Activated CD4-positive, alpha-beta T cell treated with anti-CD3 and anti-CD28 coated beads, Interleukin-2, amount 50 U/mL, for 48 hours (primary cell): ENCODE measurements at places on chromosomes 3 and 15.

- DNase-seq, result no peak
Measured at GRCh38 chr3:101976473-101976872, 127.2 kb downstream of the NFKBIZ start.

- no peak for DNase-seq
Measured at GRCh38 chr15:56454836-56455235, 10.1 kb downstream of the MNS1 start.

DNA sequence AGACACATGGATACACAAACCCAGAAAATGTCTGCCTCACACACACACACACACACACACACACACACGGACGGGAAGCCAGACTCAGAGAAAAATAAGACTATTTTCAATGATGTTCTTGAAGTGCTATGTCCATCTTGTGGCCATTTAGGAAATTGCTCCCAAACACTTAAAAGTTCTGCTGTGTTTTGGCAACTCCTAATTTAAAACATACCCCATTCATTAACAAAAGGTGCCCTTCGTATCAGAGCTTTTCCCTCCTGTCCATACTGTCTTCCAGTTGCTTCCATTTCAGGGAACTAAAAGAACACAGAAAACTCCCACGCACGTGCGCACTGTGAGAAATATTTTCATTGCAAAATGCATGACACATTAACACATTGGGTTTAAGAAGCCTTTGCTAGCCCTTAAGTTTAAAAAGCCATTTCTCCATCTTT is 44.6 kb downstream of the SLC12A1 start:
- DNase-seq, result peak; percentile 2

DNA sequence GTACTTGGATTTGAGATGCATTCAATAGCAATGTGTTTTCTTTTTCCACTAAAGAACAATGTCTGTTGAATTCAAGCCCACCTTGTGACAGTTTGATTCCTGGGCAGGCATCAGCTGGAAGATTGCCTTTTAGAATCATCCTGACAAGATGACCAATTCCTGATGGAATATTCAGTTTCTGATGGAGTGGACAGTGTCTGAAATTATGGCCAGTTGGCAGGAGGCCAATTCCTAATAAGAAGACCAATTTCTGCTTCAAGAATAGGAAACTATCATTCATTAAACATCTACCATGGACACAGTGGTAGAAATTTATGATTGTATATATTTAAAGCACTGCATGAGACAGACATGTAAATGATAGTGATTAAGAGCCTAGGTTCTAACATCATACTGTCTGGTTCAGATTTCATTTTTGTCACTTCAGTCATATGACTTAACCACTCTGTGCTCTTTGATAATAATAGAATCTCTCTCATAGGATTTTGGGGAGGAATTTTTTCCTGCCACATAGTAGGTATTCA is 133.6 kb downstream of the CLSTN2 start:
- no peak for DNase-seq

- no peak for DNase-seq
Measured at GRCh38 chr3:172152874-172153273, 113.5 kb downstream of the FNDC3B start.

- no peak for DNase-seq
Measured at GRCh38 chr3:45218578-45219390, 7.3 kb downstream of the TMEM158 start.

GRCh38 chr15:25790000-25790660 is 73.0 kb downstream of the ATP10A start:
- DNase-seq, result peak; percentile 55

DNA sequence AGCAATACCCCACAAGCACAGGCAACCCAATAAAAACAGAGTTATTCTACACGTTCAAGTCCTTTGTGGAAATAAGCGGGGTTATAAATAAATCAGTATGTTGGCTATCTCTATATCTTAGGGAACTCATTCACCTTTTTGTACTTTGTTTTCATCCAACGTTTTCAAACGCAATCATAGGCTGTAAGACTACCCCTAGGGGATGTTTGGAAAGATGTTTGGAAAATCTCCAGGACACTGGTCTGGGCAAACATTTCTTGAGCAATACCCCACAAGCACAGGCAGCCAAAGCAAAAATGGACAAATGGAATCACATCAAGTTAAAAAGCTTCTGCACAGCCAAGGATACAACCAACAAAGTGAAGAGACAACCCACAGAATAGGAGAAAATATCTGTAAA is 70.1 kb downstream of the CLDN11 start:
- no peak for DNase-seq

GRCh38 chr3:146801492-146801891 is 196.3 kb upstream of the PLSCR5 start:
- DNase-seq, result no peak

DNA sequence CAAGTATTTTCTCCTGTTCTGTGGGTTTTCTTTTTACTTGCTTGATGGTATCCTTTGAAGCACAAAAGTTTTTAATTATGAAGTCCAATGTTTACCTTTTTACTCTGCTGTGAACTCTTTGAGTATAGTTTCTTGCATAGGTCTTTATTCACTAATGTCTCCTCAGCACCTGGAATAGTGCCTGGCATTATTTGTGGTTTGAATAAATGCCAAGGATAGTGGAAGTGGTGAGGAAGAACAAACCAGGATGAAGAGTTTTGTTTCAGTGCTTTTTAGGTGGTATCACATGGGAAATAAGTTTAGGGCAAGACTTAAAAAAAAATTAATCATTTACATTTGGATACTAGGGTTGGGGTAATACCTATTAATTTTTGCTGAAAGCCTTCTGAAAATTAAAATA is 25.7 kb downstream of the GPD1L start:
- DNase-seq, result no peak

- DNase-seq, result no peak
Measured at GRCh38 chr3:49666592-49666991, 7.6 kb upstream of the APEH start.

GRCh38 chr3:160754371-160754854 is 1.6 kb upstream of the PPM1L start:
- DNase-seq, result peak; percentile 29

DNA sequence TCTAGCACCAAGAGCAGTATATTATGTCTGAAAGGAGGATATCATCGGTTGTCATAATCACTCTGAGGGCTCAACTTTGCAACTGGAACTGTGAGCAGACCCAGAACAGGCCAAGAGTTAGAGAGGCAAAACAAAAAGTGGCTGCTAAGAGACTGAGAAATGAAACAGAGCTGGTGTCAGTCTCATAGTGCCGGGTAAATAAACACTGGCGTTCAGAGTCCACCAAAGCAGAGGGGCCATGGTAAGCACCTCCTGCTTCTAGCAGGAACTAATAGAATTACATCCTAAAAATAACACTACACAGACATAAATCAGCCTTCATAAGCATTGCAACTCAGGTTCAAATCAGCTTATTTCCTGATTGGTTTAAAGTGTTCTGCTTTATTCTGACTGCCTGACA is 10.3 kb upstream of the IL12A start:
- no peak for DNase-seq

DNA sequence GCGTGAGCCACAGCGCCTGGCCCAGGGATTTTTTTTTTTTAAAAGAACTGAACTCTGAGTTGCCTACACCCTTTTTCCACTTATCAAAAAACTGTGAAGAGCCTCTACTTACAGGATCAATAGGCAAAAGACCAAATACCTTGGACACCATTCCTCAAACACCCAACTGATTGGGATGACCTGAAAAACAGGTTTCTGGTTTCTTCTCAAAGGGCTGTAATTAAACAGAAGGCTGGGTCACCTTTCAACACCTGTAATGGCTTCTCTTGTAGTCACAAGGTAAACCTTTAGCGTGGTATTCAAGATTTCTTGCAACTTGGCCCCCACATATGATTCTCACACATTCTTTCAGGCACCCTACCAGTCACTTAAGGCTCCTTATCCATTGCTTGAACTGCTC is 38.4 kb upstream of the PLXND1 start:
- no peak for DNase-seq

DNA sequence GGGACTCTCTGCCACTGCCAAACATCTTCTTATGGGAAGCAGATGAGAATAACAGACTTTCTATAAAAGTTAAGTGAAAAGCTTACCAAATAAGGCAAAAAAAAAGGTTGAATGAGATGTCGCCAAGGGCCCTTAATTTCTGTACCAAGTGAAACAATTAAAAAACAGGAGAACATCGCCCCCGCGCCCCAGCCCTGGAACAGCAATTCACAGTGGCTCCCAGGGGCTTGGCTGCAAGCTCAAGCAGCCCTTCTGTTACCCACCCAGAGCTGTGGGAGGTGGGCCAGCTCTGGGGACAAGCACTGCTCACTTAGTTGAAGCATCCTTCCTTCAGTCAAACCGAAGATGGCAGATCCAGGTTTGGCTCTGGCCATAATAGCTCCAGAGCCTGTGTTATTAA is 208.0 kb downstream of the ERC2 start:
- DNase-seq, result no peak

DNA sequence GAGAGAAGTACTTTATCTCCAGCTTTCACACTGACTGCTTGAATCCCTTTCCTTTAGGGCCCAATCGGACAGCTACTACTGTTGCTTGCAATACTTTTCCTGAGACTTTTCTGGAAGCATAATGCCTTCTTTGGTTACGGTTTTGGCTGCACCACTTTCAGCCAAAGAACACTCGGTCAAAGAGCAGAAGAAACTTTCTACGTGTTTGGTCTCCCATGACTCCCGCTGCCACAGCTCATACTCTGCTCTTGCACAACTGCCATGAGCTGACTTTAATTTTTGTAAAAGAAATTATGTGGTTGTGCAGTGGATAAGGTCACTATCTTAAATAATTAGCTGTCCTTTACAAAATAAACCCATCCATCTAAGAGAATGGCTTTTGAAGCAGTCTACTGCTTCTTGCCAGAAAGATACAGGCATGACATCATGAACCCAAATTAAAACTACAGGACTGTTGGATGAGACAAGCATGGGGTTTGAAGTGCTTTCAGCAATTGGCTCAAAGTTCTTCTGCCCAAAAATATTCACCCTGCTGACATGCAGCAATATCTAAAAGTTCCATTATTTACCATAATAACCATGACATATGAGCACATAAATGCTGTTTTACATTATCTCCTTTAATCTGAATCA is 42.0 kb downstream of the PROS1 start:
- no peak for DNase-seq

GRCh38 chr3:101873619-101874018 is 24.3 kb downstream of the NFKBIZ start:
- no peak for DNase-seq

DNA sequence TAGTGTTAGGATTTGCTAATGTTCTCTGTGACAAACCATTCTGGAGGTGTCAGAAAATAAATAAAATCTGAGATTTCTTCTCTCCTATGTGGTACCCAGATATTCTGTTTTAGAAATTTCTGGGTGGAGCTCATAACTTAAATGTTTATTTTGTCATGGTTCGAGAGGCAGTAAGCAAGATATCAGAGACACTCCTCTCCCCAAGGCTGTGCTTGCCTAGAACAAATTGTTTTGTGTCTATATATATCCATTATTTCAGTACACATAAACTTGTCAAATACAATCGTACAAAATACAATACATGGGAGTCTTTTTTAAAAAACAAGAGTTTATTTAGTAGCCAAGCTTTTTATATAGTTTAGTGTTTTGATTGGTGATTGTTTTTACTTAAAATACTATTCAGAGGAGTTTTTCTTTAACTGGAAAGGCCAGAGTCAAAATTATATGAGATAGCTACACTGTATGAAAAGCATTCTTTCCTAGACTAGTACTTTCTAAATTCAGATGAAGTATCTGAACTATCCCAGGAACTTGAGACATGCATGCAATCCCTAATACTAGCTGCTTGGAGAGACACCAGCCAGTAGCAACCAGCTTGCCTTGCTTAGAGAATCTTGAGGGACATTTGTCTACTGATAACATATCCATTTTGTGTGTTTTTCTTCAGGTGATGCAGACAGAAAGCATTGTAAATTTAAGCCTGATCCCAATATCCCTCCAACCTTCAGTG is 4.7 kb downstream of the EXOG start:
- DNase-seq, result no peak

- no peak for DNase-seq
Measured at GRCh38 chr15:68582864-68583263, 4.1 kb downstream of the CORO2B start.

- DNase-seq, result no peak
Measured at GRCh38 chr15:52437646-52438045, 91.0 kb downstream of the MYO5A start.

DNA sequence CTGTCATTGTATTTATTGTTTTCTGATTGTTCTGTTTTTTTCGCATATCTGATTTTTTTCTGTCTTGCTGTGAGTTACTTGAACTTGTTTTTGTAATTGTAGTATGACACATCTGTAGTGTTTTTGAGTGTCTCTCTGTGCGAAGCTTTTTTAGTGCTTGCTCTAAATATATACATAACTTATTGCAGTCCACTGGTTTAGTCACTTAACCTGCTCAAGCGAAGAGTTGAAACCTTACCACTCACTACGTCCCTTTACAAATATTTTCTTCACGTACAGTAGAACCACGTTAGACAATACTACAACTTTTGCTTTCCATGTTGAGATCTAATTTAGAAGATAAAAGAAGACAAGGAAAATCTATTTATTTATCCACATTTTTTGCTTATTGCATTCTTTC is 713.0 kb upstream of the GRM7 start:
- DNase-seq, result no peak

DNA sequence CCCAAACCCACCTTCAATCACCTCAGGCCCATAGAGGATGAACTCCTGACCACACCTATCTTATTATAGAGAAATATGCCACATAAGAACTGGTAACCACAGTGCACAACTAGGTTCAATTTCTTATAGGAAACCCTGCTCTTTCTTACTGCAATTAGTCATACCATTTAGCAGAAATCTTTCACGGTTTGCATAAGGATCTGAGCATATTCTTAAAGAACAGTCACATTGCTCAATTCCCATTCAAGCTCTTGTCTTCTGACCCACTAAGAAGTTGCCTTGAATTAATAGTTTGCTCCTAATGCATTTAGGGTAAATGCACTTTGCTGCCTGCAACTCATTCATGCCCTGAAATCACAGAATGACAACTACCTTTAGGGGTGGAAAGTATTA is 9.2 kb downstream of the ERC2 start:
- no peak for DNase-seq

DNA sequence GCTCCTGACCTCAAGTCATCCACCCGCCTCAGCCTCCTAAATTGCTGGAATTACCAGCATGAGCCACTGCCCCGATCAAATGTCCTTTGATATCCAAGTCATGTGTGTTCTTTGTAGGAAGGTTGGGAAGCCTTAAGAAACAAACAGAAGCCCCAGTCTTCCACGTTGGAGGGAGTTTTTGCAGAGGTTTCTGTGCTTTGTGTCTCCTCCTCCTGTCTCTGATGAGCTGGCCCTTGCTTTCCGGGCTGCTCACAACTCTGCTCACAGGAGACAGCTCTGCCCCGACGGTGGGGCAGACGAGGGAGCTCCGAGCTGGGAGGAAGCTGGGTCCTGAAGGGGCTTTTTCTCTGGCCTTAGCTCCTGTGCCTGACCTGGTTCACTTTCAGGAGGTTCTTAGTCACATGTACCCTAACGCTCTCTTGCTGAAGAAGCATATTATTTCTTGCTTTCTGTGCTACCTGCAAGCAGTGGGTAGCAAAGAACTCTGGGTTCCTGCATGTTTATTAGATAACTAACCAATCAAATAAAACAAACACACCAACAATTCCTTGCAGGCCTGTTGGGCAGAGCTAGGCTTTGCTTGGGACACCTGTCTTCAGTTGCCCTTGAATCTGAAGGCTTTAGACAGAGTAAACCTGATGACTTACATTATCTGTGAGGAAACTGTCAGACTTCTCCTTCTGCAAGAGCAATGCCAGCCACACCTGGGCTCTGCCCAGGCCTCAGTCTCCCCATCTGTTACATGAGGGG is 52.6 kb upstream of the SMAD6 start:
- no peak for DNase-seq
